Osteoblast (primary cell): ENCODE measurements at places on chromosomes 16 and 17.

DNA sequence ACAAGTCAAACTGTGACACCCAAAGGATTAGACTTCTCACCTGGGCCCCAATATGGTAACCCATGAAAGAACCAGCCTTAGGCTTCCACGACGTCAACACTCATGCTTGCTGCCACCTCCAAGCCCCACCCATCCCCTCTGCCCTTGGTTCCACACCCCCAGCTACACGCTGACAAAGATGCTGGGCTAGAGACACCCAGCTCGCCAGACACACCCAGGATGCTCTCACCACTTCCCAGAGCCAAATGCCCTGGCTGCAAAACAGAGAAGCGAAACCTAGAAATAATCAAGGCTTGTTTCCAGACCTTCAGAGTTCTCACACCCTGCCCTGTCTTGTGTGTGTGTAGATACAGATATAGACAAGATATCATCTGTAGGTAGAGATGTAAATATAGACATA lies 26.0 kb upstream of the ADCY9 start:
- DNase-seq = no peak

- DNase-seq = no peak
Measured at GRCh38 chr17:7610641-7611040, 4.1 kb downstream of the FXR2 start.

DNA sequence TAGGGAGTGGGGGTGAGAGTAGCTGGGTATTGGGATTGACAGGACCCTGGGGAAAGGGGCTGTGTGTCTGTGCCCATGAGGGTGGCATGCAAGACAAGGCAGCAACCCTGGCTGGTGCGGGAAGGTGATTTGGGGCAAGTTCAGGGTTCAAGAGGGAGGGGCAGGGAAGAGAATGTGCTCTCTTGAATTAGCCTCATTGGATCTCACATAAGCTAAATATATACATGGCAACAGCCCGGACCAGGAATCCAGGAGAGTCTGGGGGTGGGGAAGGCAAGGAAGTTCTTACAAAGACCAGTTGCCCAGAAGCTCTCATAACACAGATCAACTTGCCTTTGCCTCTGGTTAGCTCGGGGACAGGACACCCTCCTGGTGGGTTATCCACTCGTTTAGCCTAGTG lies 73.3 kb downstream of the IRX3 start:
- DNase-seq = no peak

GRCh38 chr17:39979016-39979670 lies 1.5 kb upstream of the PSMD3 start:
- peak; percentile 94 for DNase-seq

DNA sequence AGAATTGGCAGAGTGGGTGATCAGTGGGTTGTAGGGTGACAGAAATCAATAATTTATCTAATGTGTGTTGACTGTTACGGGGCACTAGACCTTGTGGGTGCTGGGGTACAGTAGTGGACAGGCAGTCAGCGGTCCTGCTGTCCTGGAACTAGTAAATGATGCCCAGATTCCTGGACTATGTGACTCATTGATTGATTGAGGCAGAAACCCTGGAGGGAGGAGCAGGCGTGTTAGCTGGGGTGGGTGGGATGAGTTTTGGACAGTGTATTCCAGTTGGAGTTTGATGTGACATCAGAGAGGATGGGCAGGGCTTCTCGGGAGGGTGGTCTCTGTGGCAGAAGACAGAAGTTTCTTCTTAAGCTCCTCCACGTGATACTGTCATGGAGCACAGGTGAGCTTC lies 24.4 kb downstream of the PRMT7 start:
- peak; percentile 94 for DNase-seq

DNA sequence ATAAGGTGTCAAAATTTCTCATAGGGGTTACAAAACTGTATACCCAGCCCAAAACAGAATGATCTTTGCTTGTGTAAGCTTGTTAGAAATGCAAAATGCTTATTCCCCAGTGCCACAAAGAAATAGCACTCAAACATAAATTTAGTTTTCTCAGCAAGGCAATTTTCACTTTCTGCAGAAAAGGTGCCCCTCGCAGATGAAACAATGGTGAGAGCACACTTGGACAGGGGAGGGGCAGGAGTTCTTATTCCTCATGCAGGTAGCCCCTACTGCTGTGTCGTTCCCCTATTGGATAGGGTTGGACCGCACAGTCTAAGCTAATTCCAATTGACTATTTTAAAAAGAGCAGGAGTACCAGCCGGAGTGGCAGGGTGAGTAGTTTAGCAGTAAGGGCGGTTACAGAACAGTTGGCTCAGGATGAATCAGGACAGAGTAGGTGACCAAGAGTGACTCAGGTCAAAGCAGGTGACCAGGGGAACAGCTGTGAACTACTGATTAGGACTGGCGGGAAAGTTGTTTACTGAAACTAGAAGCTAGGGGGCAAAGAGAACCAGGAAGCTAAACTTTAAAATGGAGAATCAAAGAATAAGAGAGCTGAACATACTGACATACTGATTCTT lies 5.5 kb upstream of the LDHD start:
- DNase-seq = no peak

DNA sequence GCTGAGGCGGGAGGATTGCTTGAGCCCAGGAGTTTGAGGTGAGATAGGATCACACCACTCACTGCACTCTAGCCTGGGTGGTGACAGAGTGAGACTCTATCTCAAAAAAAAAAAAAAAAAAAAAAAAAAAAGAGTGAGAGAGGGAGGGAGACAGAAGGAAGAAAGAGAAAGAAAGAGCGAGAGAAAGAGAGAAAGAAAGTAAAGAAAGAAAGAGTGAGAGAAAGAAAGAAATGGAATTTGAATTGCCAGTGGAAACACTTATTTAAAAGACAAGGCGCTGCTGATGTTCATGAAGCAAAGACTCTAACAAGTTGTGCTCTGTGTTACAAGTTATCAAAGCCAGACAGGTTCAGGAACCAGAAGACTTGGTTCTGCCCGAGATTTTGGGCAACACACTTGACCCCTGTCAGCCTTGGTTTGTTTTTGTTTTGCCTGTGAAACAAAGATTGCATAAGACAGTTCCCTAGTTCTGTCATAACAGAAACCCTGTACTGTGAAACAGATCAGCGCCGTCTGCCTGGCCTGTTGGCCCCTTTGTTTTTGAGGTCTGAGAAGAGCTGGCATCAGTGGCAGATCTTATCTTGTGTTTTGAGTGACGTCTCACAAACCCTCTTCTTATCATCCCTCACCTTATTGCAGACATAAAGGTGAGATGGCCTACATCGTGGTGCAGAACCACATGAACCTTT lies 55.4 kb upstream of the ENDOV start:
- peak; percentile 45 for DNase-seq

- DNase-seq = no peak
Measured at GRCh38 chr17:65495122-65496055, 66.1 kb downstream of the AXIN2 start.

DNA sequence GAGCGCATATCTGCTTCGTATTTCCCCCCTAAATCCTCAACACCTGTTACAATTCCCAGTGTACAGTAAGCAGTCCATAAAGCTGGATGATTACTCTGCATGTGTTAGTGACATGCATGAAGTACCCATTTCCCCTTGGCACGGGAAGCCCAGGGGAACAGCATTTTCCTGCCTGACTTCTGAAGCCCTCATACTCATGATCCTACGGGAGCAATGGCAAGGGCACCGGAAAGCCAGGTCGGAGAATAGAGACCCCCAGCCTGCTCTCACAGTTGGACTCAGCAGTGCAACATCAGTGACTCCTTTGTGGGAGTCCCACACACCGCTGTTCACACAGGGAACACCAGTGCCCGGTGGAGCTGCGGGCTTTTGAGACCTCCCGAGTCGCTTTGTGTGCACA lies 336.9 kb downstream of the CDH13 start:
- no peak for DNase-seq

DNA sequence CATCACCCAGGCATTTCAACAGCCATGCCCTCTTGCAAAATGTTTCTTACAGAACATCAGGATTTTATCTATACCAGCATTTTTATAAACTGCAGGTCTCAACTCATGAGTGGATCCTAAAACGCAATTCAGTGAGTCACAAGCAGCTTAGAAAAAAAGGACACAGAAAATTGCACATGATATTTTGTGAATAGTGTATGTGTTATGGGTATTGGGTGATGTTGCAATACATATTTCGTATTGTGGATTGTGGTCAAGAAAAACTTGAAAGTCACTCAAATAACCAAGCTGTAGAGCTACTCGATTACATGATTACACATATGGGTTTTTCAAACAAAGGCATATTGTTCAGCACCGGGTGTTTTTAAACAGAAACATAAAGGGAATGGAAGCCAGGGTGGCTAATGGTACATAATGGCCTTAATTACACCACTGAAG lies 1.4 kb downstream of the WIPI1 start:
- DNase-seq = no peak

GRCh38 chr17:16486373-16487250 lies 5.4 kb downstream of the LRRC75A start:
- DNase-seq = peak; percentile 98

- DNase-seq = no peak
Measured at GRCh38 chr16:10817963-10818941, at the start of gene TVP23A. Gene TVP23A (minus strand): TSS chr16:10818794. CDS start chr16:10818493, 301 bp downstream.

DNA sequence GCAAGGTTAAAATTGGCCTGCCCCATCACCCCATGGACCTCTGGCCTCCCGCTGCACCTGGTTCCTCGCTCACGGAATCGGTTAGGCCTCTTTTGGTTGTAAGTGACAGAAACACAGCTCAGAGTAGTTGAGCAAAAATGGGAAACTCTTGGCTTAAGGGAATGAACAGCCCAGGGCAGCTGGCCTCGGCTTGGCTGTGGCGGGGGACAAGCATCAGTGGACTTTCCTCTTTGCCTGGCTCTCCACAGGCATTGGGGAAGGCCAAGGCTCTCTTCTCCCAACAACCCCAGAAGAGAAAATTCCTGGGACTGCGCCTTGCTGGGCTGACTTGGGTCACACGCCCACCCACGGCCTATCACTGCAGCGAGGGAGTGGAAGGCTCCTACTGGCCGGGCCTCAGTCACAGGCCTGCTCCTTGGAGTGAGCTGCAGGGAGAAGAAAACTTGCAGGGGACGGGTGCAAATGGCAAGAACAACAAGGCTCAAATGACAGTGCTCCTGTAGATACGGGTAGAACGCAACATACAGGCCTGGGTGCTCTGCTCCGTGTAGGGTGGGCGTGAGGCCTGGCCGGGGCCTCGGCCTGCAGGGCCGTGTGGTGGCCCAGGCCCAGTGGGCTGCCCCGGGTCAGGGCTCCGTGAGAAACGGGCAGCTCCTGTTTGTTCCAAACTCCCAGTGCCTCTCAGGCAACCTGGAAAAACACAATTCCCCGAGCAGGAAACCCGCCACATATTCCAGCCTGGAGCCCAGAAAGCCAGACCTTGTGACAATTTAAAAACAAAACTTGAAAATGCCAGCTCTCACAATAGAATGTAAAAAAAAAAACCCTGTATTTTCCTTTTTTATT lies 25.0 kb upstream of the ATP2A3 start:
- DNase-seq = peak; percentile 46

- peak; percentile 88 for DNase-seq
Measured at GRCh38 chr17:4199818-4200402, 56.9 kb downstream of the CYB5D2 start.

GRCh38 chr17:67676305-67676704 lies 41.4 kb upstream of the NOL11 start:
- no peak for DNase-seq

DNA sequence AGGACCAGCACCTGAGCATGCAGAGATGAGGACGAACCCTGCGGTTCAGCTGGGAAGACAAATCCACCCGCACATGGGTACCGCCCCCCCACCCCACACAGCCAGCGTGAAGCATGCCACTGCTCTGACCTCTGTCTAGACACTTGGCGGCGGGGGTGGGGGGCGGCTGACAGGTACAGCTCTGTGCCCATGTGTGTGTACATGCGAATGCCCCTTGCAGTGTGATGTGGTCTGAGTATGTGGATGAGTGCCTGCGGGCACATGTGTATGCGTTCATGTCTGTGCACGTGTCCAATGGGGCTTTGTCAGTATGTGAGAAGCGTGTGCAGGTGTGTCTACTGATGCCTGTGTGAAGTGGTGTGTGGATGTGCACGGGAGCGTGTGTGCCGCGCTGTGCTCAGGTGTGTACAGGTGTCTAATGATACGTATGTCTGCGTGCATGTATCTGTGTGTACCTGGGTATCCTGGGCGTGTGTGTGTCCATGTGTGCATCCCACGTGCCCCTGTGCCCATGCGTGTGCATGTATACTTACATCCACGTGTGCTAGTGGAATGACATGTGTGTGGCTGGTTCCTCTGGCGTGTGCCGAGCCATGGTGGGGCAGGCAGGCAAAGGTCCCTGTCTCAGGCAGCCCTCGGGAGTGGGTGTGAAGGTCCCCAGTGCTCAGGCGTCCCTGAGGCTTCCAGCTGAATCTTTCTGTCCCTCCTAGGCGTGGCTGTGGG lies 636 bp upstream of the RAP1GAP2 start:
- peak; percentile 65 for DNase-seq

DNA sequence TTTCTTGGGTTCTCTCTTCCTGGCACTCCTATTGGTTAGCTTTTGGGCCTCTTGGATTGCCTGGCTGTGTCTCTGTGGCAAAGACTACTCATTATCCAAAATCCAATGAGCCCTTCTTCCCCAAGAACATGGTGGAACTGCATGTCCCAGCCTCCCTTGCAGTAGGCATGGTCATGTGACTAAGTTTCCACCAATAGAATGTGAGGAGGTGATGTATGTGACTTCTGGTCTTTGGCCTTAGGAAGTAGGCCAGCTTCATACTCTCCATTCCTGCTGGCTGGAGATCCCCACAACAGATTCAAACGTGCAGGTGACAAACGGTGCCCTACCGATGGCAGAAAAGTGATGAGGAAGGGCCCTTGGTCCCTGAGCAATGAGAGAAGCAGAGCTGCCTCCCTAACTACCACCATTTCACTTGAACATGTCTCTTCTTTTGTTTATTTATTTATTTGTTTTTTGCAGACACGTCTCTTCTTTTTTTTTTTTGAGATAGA lies 17.3 kb upstream of the SPN start:
- DNase-seq = peak; percentile 32

DNA sequence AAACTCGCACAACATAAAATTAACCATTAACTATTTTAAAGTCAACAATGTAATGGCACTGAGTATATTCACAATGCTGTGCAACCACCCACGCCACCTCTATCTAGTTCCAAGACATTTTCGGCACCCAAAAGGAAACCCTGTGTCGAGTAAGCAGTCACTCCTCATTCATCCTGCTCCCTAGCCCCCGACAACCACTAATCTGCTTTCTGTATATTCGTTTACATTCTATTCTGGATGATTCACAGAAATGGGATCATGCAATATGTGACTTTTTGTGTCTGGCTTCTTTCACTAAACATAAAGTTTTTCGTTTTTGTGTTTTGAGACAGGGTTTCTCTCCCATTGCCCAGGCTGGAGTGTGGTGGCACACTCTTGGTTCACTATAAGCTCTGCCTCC lies 42.2 kb upstream of the HAPSTR1 start:
- DNase-seq = peak; percentile 5

DNA sequence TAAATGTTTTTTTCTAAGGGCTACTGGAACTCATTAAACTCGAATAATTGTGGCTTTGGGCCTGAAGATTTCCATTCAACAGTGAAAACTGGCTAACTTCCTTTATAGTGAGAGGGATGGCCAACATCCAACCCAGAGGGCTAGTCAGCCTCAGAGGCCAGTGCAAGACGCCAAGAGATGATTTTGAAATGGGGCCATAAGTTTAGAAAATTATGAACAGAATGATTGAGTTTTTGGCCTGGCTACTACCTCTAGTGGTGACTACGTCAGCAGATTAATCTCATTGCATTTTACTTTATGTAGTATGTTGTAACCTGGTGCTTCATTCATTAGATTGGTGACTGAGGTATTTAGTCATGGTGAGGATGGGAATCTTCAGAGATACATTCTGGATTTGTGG lies 28.4 kb downstream of the HAPSTR1 start:
- DNase-seq = peak; percentile 95

- DNase-seq = no peak
Measured at GRCh38 chr16:54031107-54031760, 255.4 kb downstream of the IRX3 start.
